ENCODE measurements at places on chromosomes 11 and 22.

DNA sequence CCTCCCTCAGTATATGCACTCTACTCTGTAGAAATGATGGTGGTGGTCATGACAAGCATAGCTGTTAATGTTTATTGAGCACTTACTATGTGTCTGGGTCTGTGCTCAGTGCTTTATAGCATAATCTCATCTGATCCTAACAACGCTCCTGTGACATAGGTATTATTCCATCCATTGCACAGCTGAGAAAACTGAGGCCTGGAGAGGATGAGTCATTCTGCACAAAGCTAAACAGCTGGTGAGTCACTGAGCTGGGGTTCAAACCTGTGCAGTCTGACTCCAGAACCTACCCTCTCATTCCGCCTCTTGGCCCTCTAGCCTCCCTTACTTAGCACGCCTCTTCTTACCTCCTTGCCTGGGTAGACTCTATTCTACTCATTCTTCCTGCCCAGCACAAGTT lies 41.7 kb downstream of the PRDM11 start:
- no peak for DNase-seq

- DNase-seq, result no peak
These were observed 17.5 kb downstream of the ADM start for GRCh38 chr11:10322401-10322800.

DNA sequence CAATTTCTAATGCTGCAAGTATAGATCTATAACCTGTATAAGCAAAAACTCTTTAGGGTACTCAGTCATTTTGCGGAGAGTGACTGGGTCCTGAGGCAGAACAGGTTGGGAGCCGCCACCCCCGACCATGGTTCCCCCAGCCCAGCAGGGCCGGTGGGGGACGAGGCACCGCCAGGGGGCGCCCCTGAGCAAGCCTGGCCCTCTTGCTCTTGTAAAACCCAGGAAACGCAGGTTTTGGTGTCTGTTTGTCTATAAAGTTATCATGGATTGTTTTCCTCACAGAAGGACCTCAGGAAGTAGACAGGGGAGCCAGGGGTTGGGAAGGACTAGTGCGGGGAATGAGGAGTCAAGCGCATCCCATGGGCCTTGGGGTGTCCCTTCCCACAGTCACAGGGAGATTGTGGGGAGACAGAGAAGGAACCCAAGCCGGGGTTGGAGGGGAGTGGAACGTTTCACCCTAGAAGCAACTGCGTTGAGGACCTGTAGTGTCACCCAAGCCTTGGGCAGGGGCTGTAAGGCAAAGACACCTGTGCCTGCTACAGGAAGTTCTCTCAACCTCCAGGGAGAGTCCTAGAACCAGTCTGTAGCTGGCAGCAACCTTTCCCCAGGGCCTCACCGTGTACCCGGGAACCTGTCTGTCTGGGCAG lies 26.4 kb downstream of the KCTD17 start:
- peak; percentile 91 for DNase-seq

DNA sequence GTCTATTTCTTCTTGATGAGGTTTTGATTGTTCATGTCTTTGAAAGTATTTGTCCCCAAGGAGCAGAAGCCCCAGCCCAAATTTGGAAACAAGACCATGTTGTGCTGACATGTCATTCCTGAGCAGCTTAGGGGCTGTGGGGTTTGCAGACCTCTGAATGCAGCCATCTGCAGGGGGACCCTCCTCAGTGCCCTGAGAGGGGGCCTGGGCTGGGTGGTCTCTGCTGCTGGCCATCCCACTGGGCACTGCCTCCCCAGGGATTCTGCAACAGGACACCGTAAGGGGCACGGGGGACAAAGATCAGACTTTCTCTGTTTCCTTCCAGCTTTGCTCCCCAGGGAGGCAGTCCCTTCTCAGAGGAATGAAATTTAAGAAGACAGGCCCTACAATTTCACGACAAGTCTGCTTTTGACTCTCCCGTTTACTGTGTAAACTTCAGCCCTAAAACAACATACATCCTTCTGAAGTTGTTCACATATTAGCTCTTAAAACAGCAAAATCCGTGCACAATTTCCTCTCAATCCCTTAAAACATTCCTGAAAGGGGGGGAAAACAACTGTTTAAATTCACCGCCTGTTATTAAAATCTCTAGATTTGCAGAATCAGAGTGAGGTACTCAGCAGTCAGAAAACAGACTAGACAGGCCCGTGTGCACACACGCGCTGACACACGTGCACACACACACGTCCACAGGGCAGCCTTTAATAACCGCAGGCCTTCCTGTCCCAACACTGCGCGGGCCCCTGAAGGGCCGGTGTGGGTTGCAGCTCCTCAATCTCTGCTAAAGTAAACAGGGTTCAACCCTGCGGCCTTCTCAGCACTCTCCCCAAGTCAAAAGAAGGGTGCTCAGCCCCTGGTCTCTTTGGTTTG lies 109.8 kb downstream of the KCNQ1 start:
- DNase-seq, result no peak

- DNase-seq, result no peak
These were observed 63.2 kb upstream of the FIBIN start for GRCh38 chr11:26930518-26931247.

DNA sequence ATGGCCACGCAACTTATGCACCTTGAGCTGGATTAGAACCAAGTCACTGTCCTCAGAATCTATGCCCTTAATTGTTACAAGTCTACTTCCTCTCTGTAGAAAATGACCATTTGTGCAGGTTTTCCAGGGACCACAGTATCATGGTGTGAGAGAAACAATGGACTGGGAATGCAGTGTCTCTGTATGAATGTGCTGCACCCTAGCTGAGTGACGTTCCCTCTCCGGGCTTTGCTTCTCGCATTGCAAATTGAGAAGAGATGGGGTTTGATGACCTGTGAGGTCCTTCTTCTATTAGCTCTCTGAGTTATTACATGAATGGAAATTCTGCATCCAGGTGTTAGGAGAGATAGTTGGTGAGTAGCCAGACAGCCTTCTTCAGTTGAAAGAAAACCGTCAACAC lies 1052.3 kb downstream of the NTM start:
- DNase-seq, result no peak

GRCh38 chr11:47020793-47021526 lies 84.4 kb downstream of the CSTPP1 start:
- no peak for DNase-seq

- no peak for DNase-seq
These were observed 940 bp upstream of the TNKS1BP1 start for GRCh38 chr11:57325735-57326048.

DNA sequence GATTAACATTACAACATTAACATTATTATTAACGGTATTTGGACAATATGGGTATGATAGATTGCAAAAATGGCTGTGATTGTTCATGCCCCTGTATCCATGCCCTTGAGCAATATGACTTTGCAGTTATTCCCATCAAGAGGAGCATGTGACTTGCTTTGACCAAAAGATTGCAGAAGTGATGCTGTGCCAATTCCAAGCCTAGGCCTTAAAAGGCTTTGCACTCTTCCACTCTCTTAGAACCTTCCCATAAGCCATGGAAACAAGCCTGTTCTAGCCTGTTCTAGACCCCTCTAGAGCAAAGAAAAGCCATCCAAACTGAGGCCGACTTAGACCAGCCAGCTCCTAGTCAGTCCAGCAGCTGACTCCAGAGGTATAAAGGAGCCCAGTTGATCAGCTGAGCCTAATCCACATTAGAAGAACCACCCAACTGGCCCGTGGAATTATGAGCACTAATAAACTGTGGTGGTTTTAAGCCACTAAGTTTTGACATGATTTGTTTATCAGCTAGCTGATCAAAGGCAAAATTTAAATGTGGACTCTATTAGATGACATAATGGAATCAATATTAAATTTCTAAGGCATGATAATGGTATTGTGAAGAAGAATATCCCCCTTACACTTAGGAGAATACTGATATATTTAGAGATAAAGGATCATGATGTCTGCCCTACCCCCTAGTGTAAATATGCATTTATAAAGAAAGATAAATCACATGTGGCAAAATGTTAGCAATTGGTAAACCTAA lies 28.6 kb downstream of the RAB30 start:
- no peak for DNase-seq

- no peak for DNase-seq
These were observed 78.1 kb upstream of the PRR5 start for GRCh38 chr22:44623771-44624510.

DNA sequence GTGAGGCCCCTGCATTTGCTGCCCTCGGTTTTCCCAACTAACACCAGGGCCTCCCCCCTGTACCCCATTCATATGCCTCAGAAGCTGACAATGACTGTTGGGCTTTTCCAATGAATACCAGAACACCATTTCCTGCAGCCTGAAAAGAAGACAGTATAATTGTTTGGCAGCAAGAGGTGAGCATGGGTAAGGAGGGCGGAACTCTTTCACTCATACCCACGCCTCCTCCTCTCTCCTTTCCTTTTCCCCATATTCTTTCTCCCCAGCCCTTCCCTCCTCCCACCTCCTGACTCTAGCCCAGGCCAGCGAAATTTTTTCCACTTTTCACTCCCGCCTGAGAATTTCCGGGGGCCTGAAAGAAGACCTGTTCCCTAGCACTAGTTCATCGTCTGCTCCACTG lies 58.0 kb upstream of the CHST1 start:
- no peak for DNase-seq

GRCh38 chr22:36081023-36081431 lies 52.4 kb upstream of the RBFOX2 start:
- no peak for DNase-seq

- no peak for DNase-seq
These were observed 8.6 kb downstream of the SC5D start for GRCh38 chr11:121300972-121301699.

GRCh38 chr22:38402204-38402603 lies 52.8 kb downstream of the KCNJ4 start:
- DNase-seq, result no peak

DNA sequence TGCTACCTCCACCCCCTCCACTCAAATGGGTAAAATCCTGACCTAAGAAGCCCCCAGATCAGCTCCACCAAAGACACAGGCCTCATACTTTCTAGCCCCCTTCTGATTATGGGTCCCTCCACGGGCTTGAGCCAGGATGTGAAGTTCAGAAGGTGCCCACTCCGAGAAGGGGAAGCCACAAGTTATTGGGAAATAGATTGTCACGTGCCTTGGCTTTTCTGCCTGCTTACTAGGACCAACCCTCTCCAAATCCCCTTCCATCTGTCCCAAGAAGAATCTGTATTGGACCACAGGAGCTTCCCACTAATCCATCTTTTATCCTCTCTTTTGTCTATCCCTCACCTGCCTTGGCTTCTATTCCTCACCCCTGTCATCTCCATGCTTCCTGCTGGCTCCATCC lies 3.0 kb upstream of the NRGN start:
- DNase-seq, result no peak

DNA sequence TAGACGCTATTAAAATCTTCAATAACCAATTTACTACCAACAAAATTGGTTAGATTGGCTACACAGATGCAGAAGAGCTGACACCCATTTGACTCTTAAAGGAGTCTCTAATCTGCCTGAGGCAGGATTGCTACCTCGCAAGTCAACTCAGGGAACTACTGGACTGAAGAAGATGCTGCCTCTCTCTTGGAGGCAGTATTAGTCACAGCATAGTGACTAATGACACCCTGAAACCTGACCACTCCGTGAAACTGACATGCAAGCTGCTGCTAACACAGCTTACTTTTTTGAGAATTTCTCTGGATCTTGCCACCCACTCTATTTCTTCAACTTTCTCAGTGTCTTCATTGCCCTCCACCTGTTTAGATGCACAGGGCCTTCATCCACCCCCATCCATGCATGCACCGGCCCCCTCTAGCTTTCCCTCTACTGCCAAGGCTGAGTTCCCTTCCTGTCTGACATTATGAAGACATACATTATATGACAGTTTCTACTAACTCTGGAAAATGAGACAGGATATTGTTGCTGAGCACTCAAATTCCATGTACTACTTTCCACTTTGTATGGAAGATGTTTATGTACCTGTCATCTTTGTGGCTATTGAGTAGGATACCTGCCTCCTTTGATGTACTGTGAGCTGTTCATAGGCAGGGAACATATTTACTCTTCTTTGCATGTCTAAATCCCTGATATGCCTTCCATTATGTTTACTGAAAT lies 183.2 kb downstream of the MSANTD4 start:
- no peak for DNase-seq

- peak; percentile 53 for DNase-seq
These were observed 59.5 kb downstream of the TNRC6B start for GRCh38 chr22:40237241-40237640.

DNA sequence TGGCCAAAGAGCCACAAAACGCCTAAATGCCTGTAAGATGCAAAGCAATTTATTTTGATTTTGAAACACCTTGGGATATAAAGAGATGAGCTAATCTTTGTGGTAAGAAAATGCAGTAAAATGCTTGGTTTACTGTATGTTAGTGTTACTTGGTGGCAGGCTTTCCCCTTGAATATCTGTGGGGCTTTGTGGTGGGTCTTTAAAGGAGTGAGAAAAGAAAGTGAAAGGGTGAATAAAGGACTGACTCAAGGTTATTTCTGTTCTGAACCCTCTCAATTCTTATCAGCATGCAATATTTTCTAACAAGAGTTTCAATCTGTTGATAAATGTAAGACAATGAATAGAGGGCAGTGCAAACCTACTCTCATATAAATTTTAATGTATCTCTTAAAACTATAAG lies 1555.9 kb upstream of the RAG2 start:
- no peak for DNase-seq

DNA sequence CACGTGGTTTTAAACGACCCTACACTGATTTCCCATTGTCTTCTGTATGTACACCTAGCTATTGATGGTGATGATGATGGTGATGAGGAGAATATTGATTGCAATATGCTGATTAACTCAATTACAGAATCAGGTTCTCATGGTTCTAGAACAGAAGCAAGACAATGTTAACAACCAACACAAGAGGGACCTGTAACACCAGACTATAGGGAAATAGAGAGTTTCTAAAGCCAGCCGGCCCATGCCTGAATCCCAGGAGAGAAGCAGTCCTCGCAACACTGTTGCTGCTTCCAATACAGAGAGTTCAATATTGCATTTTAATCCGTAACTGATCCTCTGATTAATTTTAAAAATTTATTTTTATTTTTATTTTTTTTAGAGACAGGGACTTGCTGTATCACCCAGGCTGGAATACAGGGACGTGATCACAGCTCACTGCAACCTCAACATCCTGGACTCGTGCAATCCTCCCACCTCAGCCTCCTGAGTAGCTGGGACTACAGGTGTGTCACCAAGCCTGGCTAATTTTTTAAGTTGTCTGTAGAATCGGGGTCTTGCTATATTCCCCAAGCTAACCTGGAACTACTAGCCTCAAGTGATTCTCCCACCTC lies 22.2 kb upstream of the UBASH3B start:
- peak; percentile 53 for DNase-seq

- peak; percentile 9 for DNase-seq
These were observed 27.7 kb downstream of the SLC36A4 start for GRCh38 chr11:93169950-93170561.
